Fibroblast of lung (primary cell): ENCODE measurements at places on chromosomes 2 and 18. TPM values are rescaled to one million over a fixed set of nuclear protein-coding genes. Genes with fewer than 3 reads are reported as not detected.

The GALNT3 gene
- 0.26 and 0.66 TPM in 2 replicates for total RNA-seq

DNA sequence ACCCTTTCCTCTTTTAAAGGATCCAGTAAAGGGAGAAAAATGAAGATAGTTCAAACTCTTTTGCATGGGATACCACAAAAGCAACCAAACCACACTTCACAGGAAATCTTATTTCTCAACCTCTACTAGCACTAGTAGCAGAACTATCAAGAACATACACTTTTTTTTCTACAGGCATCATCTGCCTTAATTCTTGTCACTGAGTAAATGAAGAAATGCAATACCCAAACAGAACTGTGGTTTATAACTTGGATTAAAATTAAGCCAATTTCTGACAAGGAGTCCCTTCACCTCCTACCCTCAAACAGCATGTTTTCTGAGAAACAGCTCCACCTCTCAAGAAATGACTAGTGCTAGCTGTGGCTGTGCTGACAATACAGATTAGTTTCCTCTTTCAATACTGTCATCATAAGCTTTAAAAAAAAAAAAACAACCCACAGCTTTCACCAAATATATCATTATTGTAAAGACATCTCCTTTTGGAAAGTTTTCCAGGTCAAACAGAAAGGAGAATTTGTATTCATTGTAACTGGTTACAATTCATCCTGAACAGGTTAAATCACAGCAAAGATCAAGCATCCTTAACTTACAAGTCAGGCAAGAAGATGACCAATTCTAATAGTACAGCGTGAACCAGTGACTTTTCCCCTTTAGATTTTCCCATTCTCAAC is 44.4 kb downstream of the PTPN2 start:
- H3K27me3 ChIP-seq: no peaks in the 10 kb centered on the region
- H3K4me1 ChIP-seq: peaks cover 10% of the 10 kb centered on the region
- DNase-seq: no peak
- H3K27ac ChIP-seq: peak overlapping the region; percentile 49
- H3K4me3 ChIP-seq: no peak overlapping the region

- H3K27me3 ChIP-seq: no peaks in the 10 kb centered on the region
- DNase-seq: no peak
- H3K4me3 ChIP-seq: no peak overlapping the region
- H3K4me1 ChIP-seq: no peaks in the 10 kb centered on the region
These were observed 318.2 kb downstream of the GALNT13 start for GRCh38 chr2:154189953-154190352.

The DNAH7 gene
- total RNA-seq: 0.77 and 0.99 TPM in 2 replicates

The SLC9A2 gene
- total RNA-seq: not detected in 2 replicates

The SERPINB7 gene
- 1.0 and 3.0 TPM in 2 replicates for total RNA-seq

The GLB1L gene
- total RNA-seq: 28.2 and 47.0 TPM in 2 replicates

DNA sequence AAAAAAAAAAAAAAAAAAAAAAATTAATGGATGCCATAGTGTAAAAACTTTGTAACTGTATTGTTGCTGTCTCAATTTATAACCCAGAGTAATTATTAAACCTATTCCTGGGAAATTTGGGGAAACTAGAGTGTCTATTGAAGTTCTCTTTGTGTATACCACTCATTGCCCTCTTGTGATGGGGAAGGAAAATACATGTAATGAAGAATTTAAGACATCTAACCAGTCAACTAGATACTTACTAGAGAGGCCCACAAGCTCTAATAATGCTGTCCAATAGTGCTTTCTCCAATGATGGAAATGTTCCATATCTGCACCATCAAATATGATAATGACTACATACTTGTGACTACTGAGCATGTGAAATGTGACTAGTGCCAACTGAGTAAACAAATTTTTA is 168.5 kb upstream of the SLC39A10 start:
- no peaks in the 10 kb centered on the region for H3K27me3 ChIP-seq
- no peak overlapping the region for H3K27ac ChIP-seq
- no peak overlapping the region for H3K4me3 ChIP-seq
